ENCODE measurements at places on chromosomes 6 and 20.

- DNase-seq = no peak
Measured at GRCh38 chr6:57254055-57254717, 32.1 kb upstream of the RAB23 start.

DNA sequence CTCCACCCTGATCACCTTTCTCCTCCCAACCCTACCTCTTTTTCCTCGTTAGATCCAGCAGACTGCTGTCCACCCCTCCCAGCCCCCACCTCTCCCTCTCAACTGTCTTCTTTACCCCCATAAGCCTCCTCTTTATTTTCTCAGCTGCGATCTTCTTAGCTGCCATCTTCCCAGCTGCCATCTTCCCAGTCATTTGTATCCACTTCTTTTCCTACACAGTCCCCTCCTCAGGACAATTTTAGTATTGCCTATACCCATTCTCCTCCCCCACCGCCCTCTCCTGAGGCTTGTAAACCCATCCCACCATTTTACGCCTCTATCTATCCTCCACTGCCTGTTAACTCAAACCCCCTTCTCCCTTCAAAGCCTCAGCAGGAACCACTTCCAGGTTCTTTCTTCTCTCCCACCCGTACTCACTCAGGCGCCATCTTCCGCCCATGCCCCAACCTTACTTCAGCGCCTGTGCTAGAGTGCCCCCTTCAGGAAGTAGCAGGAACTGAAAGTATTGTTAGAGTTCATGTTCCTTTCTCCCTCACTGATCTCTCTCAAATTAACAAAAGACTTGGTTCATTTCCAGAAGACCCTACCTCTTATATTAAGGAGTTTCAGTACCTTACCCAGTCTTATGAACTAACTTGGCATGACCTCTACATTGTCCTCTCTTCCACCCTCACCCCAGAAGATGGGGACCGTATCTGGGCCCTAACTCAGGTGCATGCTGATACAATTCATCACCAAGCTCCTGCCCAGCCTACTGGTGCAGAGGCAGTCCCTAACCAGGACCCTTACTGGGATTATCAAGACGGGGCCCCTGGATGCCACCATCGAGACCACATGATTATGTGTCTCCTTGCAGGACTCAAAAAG, 236.0 kb downstream of the ADGRG6 start:
- DNase-seq = peak; percentile 52

DNA sequence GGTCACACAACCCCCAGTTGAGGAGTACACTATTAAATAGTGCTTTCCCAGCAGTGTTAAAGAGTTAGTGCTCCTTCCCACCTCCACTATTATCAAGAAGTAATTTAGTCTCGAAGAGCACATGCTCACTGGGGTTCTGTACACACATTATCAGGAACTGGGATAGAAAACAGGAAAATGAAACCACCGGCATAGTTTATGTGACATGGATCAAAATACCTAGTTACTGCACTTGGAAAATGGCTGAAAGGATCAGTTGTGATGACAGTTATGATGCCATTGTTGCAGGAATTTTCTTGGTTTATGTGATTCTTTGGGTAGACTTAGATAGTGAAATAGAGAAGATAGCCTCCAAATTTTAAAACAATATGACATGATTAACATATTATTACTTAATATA, 152.9 kb downstream of the AKAP7 start:
- no peak for DNase-seq

DNA sequence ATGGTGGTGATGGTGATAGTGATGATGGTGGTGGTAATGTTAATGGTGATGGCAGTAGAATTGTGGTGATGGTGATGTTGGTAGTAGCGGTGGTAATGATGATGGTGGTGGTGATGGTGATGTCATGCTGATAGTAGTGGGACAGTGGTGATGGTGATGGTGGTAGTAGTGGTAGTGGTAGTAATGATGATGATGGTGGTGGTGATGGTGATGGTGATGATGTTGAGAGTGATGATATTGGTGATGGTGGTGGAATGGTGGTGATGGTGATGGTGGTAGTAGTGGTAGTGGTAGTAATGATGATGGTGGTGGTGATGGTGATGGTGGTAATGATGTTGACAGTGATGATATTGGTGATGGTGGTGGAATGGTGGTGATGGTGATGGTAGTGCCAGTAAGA, 128.8 kb downstream of the LPA start:
- no peak for DNase-seq

DNA sequence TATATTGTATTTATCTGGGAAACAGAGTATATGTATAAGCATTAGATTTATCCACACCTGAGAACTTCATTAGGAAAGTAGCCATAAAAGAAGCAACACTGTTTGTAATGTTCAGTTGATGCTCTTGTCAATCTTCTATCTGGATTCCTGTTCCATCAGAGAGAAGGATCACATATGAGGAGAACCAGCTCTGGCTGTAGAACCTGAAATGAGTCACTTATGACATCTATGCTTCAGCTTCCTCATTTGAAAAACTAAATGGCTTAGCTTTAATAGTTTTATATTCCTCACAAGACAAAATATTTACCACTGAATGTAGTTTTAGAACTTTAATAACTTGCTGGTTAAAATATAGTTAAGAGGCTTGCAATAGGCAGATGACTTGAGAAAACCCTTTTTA, 144.7 kb downstream of the TASP1 start:
- DNase-seq = no peak

DNA sequence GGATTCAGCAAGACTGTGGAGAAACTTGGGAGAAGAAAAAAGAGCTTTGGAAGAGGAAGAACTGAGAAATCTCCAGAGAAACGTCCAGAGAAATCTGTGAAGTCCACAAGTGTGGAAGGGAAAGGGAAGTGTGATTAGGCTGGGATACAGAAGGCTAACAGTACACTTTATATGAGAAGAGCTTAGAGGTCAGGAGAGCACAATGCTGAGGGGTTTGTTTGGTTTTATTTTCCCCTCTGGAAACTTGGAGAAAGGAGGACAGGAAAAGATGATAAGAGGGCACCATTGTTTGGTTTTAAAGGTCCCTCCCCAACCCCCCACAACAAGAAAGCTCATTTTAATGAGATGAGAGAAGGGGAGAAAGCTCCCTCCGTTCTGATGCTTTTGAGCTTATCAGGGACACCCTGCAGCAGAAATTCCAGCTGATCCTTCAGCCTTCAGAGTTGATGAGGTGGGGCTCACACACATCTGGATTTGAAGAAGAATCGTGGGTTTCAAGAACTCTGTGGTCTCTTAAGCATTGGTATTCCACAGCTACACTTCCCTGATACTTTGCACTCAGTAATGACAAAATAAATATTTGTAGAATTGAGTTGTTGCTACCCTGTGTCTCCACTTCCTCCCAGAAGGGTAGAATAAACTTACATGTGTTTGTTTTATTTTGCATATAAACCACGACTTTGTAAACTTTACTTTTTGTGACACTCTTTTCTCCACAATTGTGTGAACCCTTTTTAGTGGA, 1.9 kb downstream of the NT5E start:
- no peak for DNase-seq

GRCh38 chr6:21536280-21536766, 57.2 kb upstream of the SOX4 start:
- DNase-seq = no peak

DNA sequence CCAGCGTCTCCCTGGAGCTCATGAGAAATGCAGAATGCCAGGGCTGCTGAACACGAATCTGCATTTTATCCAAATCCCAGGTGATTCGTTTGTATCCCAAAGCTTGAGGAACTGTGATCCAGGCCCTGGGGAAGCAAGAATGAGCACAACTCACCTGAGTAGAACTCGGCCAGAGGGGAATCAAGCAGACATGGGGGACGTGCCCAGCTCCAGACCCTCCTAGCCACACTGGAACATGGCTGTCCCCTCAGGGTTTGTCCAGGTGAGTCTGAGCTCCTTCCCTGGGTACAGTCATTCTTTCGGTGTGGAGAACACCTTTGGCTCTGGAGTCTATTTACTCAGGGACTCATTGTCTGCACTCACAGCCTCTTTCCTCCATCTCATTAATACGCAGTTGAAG, 13.3 kb downstream of the NKX2-2 start:
- no peak for DNase-seq

DNA sequence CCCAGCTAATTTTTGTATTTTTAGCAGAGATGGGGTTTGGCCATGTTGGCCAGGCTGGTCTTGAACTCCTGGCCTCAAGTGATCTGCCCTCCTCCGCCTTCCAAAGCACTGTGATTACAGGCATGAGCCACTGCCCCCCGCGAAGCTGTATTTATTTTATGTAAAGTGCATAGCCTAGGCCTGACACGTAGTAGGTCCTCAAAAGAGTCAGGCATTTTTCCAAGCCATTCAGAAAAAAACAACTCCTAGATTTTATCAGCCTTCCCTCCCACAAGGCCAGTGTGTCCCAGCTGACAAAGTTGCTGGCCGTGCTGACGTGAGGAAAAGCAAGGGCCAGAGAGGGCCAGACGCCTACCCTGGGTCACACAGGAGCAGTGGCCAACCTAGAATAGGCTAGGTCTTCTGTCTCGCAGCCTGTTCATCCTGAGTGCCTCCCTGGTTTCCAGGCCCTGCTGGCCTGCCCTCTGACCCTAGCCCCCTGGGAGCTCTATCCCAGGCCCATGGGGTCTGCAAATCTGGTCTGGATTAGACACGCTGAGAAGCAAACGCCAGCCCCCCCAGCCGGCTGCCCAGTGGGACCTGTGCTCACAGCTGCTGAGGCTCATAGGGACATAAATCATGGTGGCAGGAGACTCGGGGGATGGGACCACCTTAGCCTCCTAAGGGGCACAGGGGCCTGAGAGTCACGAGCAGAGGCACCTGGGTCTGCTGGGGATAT, 11.8 kb downstream of the TCF15 start:
- DNase-seq = no peak

GRCh38 chr6:16223362-16223761, 15.0 kb upstream of the GMPR start:
- no peak for DNase-seq

DNA sequence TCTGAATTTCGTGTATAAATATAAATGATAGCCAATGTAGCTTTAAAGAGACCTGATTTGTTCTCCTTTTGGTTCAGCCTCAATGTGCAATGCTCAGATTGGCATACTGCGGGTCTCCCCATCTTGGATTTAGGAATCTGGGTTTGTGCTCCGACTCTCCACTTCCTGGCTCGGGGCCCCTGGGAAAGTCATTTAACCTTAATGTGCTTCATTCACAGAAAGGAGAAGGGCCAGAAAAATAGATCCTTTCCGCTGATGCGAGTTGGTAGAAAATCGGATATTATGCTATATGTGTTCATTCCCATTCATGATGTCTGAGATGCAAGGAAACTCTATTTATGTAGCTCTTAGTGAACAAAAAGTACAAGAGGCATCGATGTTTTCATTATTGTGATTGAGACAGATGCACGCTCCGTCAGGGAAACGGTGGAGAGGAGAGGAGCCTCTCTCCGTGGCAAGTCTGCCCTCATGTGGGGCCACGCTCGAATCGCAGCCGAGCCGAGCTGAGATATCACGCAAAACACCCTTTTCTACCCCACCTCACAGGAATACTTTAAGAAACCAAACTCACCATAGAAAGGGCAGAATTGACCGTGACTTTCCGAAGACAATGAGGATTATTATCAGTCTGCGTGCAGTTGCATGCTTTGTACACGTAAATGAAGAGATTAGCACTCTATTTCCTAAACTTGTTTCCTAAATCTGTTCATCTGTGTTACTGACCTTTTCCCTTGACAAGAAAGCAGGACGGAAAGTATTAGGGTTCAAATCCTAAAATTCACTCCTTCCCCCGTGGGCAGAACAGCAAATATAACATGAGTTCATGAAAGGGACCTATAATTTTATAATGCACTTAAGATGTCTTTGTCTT, 136.6 kb downstream of the COL9A1 start:
- peak; percentile 74 for DNase-seq

DNA sequence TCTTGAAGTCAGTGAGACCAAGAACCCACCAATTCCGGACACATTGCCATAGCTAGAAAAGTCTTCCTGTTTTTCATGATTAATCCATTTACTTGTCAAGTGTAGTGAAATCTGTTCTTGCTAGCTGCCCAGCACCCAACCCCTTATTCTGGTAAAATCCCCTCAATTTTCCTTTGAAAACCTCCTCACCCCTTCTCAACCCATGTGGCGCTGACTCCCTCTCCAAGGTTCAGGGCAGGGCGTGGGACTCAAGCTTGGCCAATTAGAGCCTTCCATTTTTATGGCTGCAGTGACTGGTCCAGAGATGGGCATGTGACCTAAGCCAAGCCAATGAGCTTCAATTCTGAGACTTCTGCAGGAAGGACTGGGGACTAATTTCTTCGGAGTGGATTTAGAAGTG, 9.8 kb upstream of the ZBP1 start:
- no peak for DNase-seq

DNA sequence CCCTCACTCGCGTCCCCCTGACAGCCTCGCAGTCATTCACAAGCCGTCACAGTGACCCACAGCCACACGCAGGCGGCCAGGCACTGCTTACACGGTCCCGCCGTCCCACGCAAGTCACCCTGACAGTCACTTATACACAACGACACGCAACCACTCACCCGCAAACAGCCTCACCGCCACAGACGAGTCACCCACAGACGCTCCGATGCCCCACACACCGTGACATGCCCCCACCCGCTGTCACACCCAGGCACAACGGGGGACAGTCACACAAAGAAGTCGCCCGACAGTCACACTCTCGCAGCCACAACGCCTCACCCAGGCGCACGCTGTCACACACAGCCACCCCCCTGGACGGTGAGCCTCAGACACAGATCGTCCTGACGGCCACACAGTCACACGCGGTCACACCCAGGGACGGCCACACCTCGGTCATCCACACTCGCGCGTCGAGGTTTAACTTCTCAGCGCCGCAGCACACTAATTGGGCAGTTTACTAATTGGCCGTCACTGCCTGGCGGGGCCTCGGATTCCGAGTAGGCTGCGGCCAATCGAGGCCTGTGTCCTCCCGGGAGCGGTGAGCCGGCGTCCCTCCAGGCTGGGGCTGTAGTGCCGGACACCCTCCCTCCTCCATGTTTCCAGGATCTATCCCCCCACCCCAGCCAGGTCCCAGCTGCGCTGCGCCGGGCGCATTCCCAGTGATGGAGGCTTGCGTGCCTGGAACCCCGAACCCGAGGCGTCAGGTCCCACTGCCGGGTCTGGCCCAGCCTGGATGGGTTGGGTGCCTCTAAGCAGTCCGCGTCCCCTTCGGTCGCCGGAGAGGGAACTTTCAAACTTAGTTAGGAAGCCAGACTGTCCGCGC, 790 bp downstream of the TOX2 start:
- peak; percentile 26 for DNase-seq

DNA sequence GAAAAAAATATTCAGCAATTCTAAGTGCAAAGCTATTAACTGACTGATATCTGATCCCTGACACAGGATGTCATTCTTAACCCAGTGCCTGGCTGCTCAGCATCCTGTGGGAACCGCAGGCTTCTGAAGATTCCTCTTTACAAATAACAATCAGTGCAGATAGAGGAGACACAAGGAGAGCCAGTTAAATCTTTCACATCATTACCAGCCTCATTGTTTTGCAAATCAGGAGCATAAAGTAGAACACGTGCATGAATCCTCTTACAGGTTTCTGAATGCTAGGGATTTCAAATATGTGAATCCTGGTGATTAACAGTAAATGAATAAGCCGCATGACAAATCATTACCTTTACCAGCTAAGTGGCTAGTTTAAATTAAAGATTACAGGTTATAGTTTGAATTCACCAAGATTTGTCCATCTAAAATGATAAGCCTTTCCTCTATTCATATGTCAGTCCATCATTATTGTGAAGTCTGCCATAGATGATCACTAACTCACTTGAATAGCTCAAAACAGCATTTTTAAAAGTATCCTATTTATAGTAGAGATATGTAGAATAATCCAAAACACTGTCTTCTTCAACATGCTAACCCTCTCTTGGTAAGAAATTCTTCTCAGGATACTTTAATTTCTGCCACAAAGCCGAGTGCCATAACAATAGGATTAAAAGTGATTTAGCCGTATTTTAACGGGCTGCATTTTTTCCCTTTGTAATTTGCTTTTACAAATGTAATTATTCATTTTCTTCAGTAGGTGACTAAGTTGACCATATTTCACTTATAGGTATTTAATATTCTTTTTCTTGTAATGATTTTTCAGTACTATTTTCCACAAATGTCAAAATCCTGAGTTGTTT, 367.3 kb upstream of the EPHA7 start:
- DNase-seq = no peak
